T-helper 2 cell treated with Interferon-gamma antibody and Interleukin-4, amounts not matched to agents 5 μg/mL and 100 μg/mL, for 36 hours (primary cell): ENCODE measurements at places on chromosomes 2 and 18.
A peak's percentile ranks its signal among the peaks of the same experiment; 100 is the strongest.

DNA sequence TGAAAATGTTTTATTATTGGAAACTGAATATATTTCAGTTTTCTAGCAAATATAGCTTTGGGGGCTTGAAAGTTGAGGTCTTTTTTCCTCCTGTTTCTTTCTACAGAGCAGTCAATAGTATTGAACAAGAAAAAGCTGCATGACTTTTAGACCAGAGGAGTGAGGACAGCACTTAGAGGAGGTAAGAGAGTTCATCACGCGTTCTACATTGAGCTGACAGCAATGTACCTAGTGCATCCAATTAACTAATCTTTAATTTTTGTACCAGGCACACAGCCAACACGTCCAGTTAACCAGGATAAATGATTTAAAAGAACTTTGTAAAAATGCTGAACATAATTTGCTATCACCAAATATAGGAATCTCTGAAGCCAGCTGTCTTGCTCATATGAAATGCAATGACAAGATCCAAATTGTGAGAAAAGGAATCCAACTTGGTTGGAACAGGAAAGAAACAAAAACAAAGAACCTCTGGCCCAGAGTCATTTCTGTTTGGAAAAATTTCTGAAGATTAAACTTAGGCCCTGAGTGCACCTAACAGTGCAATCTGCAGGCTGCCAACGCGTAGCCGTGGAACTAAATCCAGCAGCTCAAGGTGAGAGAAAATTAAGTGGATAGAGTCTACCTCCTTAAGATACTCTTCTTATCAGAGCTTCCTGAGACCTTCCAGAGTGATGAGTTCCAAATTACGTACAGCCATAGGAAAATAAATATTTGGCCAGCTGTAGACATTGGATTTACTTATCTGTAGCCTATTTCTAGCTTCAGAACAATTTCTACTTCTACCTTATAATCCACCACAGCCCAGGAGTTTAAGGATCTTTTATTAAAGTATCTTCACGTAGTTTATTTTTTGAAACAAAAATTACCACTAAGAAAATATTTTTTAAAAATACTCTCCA, 20.6 kb upstream of the SPTBN1 start:
- no peak overlapping the region for H3K4me3 ChIP-seq
- H3K4me1 ChIP-seq: no peaks in the 10 kb centered on the region
- no peak overlapping the region for H3K27ac ChIP-seq
- no peaks in the 10 kb centered on the region for H3K36me3 ChIP-seq
- H3K27me3 ChIP-seq: peaks cover 7% of the 10 kb centered on the region

DNA sequence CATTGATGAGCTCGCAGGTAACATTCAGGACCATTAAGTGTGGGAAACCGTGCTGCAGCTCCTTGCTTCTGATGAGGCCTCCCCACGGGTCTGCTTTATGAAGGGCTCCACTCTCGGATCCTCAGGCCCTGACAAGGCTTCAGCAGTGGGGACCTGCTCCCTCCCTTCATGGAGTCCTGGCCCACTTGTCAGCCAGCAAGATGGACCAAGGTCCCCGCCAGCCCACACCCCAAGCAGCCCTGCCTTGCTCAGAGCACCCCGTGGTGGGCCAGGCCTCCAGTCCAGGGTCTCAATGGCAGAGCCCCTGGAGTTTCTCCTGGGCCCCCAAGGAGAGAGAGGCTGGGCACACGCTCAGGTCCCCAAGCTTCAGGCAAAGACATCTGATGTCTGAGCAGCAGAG, 41.5 kb downstream of the CROCC2 start:
- H3K4me3 ChIP-seq: no peak overlapping the region
- no peak overlapping the region for H3K27ac ChIP-seq
- H3K4me1 ChIP-seq: no peaks in the 10 kb centered on the region

- no peak overlapping the region for H3K27ac ChIP-seq
- no peak for DNase-seq
- H3K4me3 ChIP-seq: no peak overlapping the region
- H3K36me3 ChIP-seq: no peaks in the 10 kb centered on the region
- no peaks in the 10 kb centered on the region for H3K4me1 ChIP-seq
- peaks cover 7% of the 10 kb centered on the region for H3K27me3 ChIP-seq
Measured at GRCh38 chr2:232457121-232458011, 1.4 kb downstream of the ALPI start.

GRCh38 chr2:218783688-218784087, 1.7 kb downstream of the CYP27A1 start:
- H3K36me3 ChIP-seq: no peaks in the 10 kb centered on the region
- H3K27ac ChIP-seq: no peak overlapping the region
- no peak overlapping the region for H3K4me3 ChIP-seq
- no peak for DNase-seq
- H3K4me1 ChIP-seq: peaks cover 2% of the 10 kb centered on the region

- peak overlapping the region; percentile 12 for H3K4me3 ChIP-seq
- peaks cover 14% of the 10 kb centered on the region for H3K27me3 ChIP-seq
- DNase-seq: no peak
- H3K36me3 ChIP-seq: peaks cover 30% of the 10 kb centered on the region
- no peak overlapping the region for H3K27ac ChIP-seq
- peaks cover 66% of the 10 kb centered on the region for H3K4me1 ChIP-seq
Measured at GRCh38 chr2:231526341-231527090, 3.7 kb downstream of the NMUR1 start.
